ENCODE measurements at places on chromosomes 5 and 9.

DNA sequence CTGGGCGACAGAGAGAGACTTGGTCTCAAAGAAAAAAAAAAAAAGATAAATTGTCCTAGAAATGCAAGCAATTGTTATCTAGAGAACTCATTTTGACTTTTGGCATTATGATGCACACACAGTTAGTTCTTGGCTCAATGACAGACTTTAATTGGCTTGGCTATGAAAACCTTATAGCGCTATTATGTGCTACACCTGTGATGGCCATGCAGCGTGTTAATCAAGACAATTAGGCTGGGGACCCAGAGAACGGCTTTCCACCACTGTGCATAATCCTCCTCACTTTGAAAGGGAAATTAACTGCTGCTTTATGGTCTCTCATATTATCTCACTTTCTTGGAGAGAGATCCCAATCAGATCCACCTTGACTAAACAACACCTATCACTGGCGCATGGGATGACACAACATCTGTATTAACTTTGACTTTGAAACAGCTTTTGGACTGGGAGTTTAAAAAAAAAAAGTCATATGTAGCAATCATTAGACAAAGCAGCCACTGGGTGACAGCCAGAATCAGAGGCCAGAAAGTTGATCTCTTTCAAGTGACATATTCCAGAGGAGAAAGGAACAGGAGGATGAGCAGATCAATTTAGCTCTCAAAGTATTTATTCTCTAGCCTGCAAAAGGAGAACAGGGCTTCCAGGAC lies 132.5 kb downstream of the PPP2R2B start:
- DNase-seq, result no peak

- DNase-seq, result no peak
Measured at GRCh38 chr9:110114086-110114858, 93.7 kb downstream of the C9orf152 start.

DNA sequence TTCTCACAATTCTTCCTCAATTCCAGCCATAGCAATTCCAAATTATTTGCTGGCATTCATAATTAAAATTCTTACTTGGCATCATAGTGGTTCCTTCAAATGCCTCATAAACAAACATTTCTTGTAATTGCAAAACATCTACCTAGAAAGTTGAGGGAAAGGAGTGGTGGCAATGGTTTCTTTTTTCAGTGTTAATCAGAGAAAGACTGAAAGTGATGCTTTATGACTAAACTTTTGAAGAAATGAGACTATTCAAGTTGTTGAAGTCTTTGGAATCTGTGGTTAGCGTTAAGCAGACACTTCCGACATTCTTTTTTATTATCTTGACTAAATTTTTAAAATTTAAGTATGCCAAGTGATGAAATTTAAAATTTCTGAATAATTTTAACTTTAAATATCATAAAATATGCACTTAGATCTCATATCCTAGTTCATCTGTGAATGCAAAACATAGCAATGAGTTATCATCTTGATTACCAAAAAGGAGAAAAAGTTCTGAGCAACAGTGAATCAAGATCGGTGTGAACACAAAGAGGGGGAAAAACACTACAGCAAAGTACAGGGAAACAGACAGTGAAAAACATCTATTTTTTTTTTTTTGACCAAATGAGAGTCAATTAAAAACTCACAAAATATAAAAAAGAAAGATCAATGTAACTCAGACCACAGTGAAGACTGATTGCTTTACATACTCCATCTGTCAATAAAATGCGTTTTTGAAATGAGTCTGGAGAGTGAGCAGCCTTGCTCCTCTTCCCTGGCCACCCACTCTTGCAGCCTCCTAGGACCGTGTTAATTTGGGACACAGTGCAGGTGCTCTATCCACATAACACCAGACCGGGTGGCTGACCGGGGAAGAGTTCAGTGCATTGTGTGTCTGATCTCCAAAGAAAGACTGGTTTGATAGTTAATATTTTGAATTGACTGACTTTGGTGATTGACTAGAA lies 20.6 kb upstream of the IL7R start:
- DNase-seq, result no peak

- no peak for DNase-seq
Measured at GRCh38 chr9:135704483-135704882, 2.5 kb downstream of the KCNT1 start.

GRCh38 chr5:31361234-31361633 lies 167.7 kb downstream of the CDH6 start:
- DNase-seq, result no peak

DNA sequence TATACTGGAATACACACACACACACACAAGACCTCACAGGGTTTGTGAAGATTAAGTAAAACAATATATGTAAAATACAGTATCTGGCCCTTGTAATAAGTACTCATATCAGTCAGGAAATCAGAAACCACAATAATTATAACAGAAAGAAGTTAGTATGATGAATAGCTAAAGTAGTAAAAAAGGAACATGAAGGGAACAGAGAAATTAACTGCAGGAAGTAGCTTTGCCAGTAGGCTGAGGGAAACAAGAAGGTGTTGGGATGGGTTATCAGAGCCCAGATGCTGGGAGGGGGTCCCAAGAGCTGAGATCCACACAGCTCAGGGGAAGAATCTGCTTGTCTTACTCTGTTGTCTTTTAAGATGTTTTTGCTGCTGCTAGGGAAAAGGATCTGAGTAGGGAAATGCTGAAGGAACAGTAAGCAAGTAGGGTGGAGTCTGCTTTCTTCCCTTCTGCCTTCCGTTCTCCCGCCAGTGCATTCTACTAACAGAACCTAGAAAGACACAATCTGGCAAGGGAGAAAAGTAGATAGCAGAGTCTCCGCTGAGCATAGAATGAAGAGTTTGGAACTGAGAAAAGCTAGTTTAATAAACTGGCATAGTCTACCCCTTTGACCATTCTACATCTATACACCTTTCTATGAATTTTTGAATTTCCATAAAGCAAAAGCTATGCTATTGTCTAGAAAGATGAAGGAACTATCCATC lies 55.3 kb upstream of the ALDH1A1 start:
- no peak for DNase-seq

- no peak for DNase-seq
Measured at GRCh38 chr5:127824126-127824525, 120.9 kb downstream of the CCDC192 start.

- DNase-seq, result no peak
Measured at GRCh38 chr5:107074996-107075395, 595.7 kb downstream of the EFNA5 start.

DNA sequence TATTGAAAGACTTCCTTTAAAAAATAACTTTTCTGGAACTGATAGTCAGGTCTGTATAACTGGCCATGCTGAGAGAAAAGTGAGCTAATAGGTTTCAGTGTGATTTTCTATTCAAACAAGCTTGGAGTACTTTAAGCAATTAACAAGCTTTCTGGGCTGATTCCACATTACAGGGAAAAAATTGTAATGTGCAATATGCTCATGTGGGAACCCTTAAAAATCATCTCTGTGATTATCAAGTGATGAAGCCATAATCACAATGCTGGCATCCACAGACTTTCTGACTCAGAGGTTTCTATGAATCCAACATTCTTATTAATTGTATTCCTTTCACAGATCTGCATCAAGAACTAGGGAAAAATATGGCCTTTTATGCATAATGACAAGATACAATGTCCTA lies 212.2 kb upstream of the ACO1 start:
- DNase-seq, result no peak

GRCh38 chr9:98935071-98935505 lies 8.6 kb upstream of the COL15A1 start:
- no peak for DNase-seq

GRCh38 chr9:79163544-79163943 lies 408.2 kb upstream of the TLE4 start:
- DNase-seq, result no peak

DNA sequence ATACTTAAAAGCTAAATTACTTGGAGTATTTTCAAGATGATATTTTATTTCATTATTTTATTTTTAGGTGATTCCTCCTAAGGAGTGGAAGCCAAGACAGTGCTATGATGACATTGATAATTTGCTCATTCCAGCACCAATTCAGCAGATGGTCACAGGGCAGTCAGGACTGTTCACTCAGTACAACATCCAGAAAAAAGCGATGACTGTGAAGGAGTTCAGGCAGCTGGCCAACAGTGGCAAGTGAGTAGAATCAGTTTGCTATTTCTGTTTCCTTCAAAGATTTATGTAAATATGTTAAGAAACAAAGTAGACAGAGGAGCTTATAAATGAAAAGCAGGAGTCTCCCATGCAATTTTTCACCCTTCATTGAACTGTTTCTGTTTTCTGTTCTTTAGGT lies 47.8 kb downstream of the KDM4C start:
- no peak for DNase-seq

GRCh38 chr5:134905246-134905996 lies 490 bp downstream of the PCBD2 start:
- peak; percentile 24 for DNase-seq

DNA sequence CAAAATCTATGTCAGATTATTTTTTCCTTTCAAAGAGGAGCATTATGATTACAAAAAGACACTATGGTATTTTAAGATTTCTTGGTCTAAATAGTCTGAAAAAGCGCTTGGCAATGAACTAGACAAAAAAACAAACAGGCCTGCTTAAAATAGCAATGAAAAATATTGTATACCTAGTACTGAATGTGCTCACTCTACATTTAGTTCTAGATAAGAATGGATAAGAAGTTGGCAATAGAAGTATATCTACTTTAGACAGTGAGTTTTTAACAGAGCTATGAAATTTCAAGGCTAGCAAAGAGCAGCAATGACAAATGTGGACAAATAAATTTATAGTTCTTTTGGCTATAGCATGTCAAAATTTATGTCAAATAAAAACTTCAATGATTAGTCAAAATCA lies 26.2 kb downstream of the GIN1 start:
- no peak for DNase-seq

- no peak for DNase-seq
Measured at GRCh38 chr5:167899490-167900070, 391.9 kb upstream of the WWC1 start.

DNA sequence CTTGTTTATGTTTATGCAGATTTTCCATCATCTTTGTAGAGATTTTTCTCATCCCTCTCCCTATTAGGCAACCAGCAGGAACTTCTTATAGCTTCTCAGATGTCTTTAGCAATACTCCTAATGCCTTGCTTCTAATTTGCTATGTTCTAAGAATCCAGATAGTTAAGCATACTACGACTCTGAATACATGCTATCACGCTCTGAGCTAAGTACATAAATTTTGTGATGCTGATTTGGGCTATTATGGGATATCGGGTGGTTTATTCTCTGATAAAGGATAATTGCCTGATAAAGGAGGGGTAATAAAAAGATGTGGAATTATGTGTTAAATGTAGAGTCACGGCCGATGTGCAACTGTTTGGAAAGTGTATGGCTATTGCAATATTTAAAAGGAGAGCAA lies 6.5 kb upstream of the FBXL7 start:
- no peak for DNase-seq

GRCh38 chr9:123235448-123235847 lies 32.9 kb downstream of the STRBP start:
- no peak for DNase-seq

GRCh38 chr5:106380736-106381135 lies 1290.0 kb downstream of the EFNA5 start:
- DNase-seq, result no peak

GRCh38 chr5:93512799-93513198 lies 68.2 kb downstream of the NR2F1-AS1 start:
- DNase-seq, result peak; percentile 11

DNA sequence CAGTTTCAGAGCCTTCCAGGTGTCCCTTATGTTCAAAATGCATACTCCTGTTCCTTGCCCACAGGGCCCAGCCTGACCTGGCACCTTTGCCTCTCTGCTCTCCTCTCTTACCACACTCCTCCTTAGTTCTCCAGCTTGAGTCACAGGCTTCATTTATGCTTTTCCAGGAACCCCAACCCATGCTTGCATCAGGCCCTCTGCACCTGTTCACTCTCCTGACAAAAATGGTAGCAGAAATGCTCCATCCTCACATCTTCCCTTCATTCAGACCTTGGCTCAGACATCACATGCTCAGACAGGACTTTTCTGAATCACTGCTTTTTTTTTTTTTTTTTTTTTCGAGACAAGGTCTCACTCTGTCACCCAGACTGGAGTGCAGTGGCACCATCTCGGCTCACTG lies 15.1 kb upstream of the RNF145 start:
- DNase-seq, result no peak
